Dermis blood vessel endothelial cell (primary cell): ENCODE measurements at places on chromosomes 12 and 14. TPM values are rescaled to one million over a fixed set of nuclear protein-coding genes. Genes with fewer than 3 reads are reported as not detected.

GRCh38 chr12:6942331-6942665 is 1.3 kb upstream of the RNU7-1 start:
- DNase-seq: no peak

DNA sequence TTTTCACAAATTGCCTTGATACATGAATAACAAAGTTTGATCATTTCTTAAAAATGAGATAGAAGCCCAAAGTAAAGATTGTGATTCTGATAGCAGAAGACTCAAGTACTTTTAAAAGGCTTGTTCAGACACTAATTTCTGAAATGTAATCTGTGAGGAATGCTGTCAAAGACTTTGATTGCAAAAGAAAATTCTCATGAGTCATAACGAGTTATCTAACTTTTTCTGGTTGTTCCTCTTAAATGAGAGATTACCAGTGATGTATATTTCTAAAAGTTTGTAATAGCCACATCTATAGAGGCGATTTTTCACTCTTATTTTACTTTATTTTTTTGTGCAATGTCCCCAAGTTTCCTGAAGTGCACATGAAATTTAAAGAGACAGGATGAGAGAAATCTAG is 7.0 kb downstream of the PYGL start:
- no peak for DNase-seq

DNA sequence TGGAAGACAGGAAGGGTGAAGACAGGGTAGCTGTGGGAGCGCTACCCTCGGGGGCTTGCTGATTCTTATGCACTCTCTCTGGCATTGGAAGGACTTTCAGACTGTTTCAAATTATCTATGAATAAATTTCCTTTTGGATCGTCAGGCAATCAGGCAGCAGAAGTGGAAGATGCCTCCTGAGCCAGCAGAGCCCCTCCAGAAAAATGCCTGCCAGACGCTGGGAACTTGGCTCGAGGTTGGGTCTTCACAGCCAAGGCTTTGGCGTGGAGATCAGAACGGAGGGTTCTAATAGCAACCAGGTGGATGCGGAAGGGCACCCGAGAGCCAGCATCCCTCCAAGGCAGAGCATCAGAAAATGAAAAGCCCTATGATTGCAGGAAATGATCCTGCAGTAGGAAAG is 119.2 kb upstream of the RFLNA start:
- no peak for DNase-seq

GRCh38 chr12:50528800-50529199 is 24.0 kb downstream of the DIP2B start:
- no peak for DNase-seq

DNA sequence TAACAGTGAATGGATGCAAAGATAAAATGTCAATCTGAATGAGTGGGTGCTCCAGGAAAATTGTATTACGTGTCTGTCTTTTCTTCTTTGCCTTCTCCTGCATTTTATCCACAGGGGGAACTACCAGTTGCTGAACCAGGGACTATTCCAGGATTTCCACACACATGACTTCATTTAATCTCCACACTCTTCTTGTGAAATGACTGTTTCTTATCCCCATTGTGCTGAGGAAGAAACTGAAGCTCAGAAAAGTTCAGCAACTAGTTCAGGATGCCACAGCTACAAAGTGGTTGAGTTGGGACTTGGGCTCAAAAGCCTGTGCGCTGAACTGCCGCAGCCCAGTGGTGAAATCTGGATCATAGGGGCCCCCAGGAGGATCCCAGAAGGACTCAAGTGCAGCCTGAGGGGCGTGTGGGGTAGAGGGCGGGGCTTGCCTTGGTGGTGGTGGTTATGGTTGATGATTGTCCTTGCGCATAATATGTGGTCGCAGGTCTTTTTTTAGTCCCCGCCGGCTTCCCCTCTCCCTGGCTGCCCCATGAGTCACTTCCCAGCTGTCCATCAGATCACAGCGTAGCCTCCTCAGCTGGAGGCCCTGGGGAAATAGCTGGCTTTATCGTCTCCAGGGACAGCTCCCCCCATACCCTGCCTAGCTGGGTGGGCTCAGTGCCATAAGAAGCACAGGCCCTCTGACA is 235.2 kb upstream of the CRY1 start:
- peak; percentile 40 for DNase-seq

- DNase-seq: no peak
These were observed 4.2 kb upstream of the C1QL4 start for GRCh38 chr12:49340971-49341776.

DNA sequence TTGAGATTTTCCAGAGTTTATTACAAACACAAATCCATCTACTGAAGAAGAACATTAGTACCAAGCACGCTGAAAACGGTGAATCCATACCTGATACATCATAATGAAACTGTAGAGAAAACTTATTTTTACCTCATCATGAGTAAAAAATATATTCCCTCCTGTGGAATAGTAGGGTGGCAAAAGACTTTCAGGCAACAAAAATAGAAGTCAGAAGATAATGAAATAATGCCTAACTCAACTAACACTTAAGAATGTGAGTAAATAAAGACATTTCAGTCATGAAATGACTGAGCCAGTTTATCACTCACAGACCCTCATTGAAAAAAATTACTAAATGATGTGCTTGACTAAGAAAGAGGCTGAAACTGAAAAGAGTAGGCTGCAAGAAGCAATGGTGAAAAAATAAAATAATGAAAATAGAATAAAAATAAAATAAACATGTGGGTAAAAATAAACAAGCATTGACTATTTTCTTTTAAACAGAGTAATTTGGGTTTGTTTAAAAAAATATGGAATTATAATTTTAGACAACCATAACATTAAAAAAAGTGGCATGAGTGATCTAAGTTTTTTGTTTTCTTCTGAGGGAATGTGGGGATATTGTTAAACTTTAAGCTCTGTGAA is 148.6 kb downstream of the ASCL1 start:
- no peak for DNase-seq

DNA sequence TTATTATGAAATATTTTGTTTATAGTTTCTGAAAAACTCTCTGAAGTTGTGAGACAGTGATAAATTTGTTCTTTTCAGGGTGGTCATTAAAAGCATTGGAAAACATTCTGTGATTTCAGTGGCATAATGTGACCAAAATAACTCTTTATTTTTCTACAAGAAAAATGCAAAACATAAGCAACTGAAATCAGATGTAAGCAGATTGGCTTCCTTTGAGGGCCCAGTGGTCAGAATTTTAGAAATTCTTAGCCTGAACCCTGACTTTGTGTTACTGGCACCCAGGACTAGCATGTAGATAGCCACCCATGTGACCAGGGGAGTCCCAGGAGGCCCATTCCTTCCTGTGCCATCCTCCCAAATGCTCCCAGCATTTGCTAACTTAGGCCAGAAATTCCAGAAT is 145.6 kb upstream of the SLC38A2 start:
- no peak for DNase-seq

GRCh38 chr12:49092086-49092815 is 2.4 kb downstream of the DHH start:
- DNase-seq: peak; percentile 73

- no peak for DNase-seq
These were observed 3.2 kb downstream of the MLH3 start for GRCh38 chr14:75048101-75048500.

DNA sequence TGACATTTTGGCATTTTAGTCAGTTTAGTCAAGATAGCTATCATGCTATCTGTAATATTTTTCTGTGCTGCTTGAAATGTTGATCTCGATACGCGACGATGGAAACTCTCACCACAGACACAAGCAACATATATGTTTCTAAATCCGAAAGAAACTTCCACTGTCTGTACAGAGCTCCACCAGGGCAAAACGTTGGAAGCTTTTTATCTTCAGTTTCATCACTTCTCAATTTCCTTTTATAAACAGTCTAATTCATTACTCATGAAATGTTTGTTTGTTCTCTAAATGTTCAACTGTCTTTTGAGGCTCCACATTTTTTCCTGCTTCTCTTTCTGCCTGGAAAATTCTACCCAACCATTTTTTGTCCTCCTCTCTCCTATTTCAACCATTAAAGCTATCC is 737.6 kb downstream of the SLC16A7 start:
- peak; percentile 2 for DNase-seq

GRCh38 chr12:67088401-67089118 is 180.6 kb upstream of the CAND1 start:
- DNase-seq: no peak

GRCh38 chr14:61511558-61511948 is 183.8 kb upstream of the HIF1A start:
- no peak for DNase-seq

DNA sequence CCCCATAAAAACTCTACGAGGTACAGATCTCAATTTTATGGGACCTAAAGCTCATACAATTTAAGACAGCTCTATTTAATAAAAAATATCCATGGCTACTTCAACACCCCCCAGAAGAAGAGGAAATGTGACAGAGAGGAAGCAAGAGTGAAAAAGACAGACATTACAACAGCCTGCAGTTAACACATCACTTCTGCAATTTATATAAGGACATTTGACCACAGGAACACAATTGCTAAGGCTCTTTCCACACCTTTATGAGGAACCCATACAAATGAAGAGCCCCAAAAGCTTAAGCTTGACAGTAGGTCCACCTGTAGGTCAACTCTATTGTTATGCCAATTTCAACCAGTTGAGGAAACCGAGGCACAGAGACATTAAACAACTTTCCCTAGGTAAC is 5.6 kb downstream of the OR10P1 start:
- no peak for DNase-seq

- peak; percentile 84 for DNase-seq
These were observed 47.6 kb downstream of the DCAF5 start for GRCh38 chr14:69105326-69105725.

DNA sequence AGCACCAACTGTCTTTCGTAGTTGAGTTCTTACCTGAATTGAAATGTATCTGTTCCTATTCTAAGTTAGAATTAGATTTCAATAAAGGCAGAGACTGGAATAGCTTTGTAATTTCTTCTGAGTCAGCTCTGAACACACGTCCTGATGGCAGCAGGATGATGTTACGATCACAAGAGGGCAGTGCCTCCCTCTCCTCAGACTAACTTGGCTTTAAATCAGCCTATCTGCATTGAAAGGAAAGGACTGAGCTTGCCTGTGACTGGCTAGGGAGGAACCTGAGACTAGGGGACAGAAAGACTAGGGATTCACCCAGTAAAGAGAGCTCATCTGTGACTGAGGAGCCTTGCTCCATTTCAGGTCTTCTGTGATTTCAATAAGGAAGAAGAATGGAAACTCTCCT is 323.7 kb upstream of the OR4E1 start:
- DNase-seq: peak; percentile 40

DNA sequence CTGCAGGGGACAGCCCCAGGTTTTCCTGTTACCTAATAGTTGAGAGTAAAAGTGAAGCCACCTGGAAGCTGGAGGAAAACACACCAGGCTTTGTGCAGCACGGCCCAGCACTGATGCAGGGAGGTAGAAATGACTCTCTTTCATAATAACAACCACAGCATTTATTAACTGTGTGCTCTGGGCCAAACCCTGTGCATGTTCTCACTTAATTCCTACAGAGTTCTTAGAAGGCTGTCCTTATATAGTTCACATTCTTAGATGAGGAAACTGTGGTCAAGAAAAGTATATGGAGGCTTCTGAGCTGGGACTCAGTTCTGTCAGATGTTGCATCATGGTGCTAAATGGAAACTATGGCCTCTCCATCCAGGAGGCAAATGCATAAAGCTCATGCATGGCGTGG is 100.0 kb downstream of the PAPOLA start:
- no peak for DNase-seq

DNA sequence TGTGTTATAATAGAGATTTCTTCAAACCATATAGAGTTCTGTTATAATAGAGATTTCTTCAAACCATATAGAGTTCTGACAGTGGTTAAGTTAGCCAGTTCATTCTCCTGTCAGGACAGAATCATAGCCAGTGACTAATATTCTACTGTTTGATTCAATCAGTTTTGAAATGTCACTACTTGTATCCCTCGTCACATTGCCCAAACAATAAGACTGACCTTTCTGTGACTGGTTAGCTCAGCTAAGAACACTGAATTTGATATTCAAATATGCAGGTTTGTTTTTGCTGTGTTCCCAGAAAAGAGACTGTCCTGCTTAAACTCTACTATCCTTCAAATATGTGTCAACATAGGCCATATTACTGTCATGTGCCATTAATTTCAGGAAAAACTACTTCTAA is 74.4 kb downstream of the ALG10B start:
- no peak for DNase-seq

GRCh38 chr14:77347751-77348150 is 26.9 kb downstream of the GSTZ1 start:
- DNase-seq: no peak

DNA sequence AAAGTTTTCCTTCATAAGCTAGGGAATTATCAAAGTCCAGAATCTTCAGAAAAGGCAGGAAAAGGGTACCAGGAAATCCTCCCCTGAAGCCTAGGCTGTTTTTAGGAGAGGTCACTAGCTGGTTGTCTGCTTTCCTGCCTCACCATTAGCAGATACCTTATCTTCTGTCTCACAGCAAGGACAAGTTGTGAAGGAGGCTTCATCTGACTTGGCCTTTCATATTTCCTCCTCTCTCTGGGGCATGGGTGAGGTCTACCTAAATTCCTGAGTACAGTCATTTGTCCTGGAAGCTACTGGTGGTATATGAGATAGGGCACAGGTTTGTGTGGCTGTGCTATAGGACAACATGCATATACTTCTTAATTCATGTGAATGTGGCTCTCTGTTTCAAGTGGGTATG is 2.3 kb downstream of the FOXJ2 start:
- no peak for DNase-seq

DNA sequence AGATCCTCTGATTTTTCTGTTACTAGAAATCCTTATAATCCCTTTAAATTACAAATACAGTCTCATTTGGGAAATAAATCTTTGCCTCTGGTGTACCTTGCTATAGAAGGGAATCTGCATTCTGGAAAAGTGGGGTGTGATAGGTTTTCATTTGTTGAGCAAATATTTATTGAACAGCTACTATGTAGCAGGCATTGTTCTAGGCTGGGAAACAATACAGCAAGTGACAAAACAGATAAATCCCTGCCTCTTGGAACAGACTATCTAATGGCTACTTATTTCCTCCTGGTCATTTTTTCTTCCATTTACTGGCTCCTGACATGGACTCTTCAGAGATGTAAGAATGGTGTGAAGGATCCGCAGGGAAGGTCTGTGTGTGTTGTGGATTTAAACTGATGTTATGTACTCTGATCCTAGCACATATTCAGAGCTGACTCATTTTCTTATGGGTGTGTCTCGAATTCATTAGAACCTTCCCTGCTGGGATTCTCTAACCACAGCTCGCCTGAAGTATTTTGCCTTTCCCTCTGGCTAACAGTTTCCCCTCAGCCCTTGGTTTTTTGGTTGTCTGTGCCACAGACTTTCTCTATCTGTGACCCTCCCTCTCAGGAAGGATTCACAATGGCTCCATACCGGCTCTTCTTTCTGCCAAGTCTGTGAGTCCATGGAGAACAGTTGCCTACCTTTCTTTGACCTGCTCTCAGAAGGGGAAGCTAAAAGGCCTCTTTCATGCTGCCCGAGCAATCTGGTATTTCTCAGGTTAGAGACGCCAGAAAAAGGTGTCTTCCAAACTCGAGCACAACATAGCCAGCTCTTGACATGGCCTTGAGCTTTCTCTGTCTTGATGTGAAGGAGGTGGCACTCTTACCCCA is 53.7 kb downstream of the TMTC2 start:
- DNase-seq: no peak

- DNase-seq: no peak
These were observed 1.9 kb downstream of the ATP6V0A2 start for GRCh38 chr12:123713823-123714585.

- DNase-seq: peak; percentile 86
These were observed 29.0 kb downstream of the CHGA start for GRCh38 chr14:92951912-92952471.

TAS2R42 gene
- total RNA-seq: not detected in 2 replicates

ARHGAP9 gene
- not detected in 2 replicates for total RNA-seq

TGFB3 gene
- total RNA-seq: 2.6 and 4.1 TPM in 2 replicates

KRT86 gene
- total RNA-seq: not detected in 2 replicates

ARPC3 gene
- 297 and 356 TPM in 2 replicates for total RNA-seq

RNU4-1 gene
- under 0.01 TPM in 2 replicates for total RNA-seq

OR6C74 gene
- not detected in 2 replicates for total RNA-seq

WBP11 gene
- 9.5 and 17.4 TPM in 2 replicates for total RNA-seq

DIO2 gene
- 0.51 TPM in 1 of 2 replicates, not detected in the other for total RNA-seq

KLRB1 gene
- not detected in 2 replicates for total RNA-seq
